Endothelial cell (in vitro differentiated cells): ENCODE measurements at places on chromosomes 12 and 14. TPM values are rescaled to one million over a fixed set of nuclear protein-coding genes. Genes with fewer than 3 reads are reported as not detected.

DNA sequence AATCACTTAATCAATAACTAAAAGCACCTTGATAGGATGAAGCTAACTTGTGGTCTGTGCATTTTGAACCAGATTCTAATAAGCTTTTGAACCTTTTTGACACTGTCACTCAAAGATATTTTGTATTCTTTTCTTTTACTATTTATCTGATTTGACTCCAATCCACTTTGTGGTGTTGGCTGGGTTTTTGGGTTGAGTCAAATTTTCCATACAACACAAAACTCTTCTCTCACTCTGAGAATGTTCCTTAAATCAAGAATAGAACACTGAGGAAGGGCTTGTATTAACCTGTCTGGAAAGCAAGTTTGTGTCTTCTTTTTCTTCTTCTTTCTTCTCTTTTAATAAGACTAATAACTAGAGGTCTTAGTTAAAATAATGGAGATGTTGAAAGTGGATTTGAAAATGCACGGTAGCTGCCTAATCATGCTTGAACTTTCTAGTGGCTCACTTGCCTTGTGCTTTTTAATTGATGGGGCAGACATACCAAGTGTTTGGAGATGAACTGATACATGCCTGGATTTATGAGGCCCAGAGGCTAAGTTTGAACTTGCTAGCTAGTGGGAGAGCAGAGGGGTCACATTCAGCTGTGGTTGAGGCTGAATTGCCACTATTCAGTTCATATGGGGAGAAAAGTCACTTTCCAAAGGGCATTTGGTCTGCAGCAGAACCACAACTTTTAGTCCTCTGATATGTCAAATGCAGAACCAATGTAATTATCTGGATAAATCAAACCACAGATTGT is 93.5 kb upstream of the PTHLH start:
- DNase-seq = no peak

- peak; percentile 18 for DNase-seq
These were observed 1.2 kb downstream of the CLIP1 start for GRCh38 chr12:122421187-122421820.

The RFX4 gene
- not detected for total RNA-seq

The MLEC gene
- 124 TPM for total RNA-seq

DNA sequence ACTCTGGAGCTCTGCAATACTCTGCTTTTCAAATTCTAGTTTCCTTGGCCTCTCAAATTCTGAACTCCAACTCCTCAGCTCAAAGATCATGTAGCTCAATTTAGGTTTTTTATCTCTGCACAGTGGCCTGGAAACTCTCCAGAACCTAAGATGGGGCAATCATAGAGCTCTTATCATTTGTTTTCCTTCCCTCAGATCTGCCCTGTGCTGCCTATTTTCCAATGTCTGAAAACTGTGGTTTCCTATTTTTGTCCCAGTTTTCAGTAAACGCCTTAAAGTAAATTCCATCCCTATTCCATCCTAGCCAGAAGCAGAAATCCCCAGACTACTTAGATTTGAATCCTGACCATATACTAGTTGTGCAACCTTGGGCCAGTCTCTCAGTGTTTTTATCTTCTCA is 73.2 kb downstream of the CEP83 start:
- DNase-seq = no peak

GRCh38 chr14:25882899-25883298 is 714.9 kb downstream of the NOVA1 start:
- DNase-seq = no peak

- DNase-seq = peak; percentile 86
These were observed 3.4 kb downstream of the TAMALIN start for GRCh38 chr12:52010152-52010622.

The LPAR5 gene
- 2.7 TPM for total RNA-seq

- peak; percentile 84 for DNase-seq
These were observed at the start of gene NID2 for GRCh38 chr14:52068615-52069306. NID2 (minus strand) TSS chr14:52069059; CDS start chr14:52068994, 65 bp downstream.
